NCI-H526 treated with DMSO at 0.1 percent for 48 hours (cell line): ENCODE measurements at places on chromosomes 2 and 18.
A peak's percentile ranks its signal among the peaks of the same experiment; 100 is the strongest.

GRCh38 chr2:197089655-197090054 is 163.1 kb upstream of the PGAP1 start:
- DNase-seq: no peak

- DNase-seq: no peak
Measured at GRCh38 chr2:42868096-42868495, 75.7 kb upstream of the HAAO start.

DNA sequence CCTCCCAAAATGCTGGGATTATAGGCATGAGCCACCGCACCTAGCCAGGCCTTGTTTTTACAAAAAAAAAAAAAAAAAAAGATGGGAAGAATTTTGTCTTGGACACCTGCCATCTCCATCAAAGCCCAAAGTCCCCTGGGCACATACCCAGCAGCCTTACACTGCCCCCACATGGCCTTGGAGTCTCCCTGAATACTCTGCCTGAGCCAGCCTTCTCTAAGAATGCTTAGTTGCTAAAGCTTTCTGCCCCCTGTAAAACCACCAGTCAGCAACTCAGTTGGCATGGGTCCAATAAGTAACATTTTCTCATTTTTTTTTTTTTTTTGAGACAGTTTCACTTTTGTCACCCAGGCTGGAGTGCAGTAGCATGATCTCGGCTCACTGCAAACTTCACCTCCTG is 40.6 kb downstream of the SPC25 start:
- DNase-seq: no peak

GRCh38 chr18:24368749-24369148 is 28.9 kb downstream of the OSBPL1A start:
- no peak for DNase-seq

GRCh38 chr18:42442656-42443055 is 487.6 kb downstream of the PIK3C3 start:
- no peak for DNase-seq

DNA sequence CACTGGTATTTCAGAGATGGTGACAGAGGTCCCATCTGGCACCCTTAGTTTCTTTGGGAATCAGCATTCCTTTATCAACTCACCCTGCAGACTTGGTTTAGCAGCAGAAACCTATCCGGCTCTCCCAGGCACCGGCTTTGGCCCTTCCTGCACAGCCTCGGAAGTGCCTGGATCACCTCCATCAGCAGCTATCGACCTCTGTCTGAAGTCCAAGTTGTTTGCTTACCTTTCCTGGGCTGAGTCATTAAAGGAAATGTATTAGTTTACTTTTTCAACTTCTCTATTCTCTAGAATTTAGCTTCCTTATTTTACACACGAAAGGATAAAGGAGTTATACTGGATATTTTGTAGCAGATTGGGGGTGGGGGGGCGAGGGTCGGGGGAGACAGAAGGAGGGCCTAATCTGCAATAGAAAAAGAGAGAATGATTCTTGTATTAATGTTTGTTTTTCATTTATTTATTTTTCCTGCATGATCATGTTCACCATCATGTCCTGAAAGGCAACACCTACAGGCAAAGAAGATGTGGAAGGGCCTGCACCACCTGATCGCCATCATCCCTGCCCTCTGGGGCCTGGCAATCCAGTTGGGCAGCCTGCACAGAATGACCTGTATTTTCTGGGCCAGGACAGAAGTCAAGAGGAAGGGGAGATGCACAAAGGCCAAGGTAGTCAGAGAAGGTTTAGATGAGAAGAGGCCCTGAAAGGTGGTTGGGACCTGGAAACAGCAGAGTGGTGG is 22.1 kb upstream of the MAT2A start:
- DNase-seq: no peak

- no peak for DNase-seq
Measured at GRCh38 chr2:74505448-74506246, 1.8 kb downstream of the PCGF1 start.

DNA sequence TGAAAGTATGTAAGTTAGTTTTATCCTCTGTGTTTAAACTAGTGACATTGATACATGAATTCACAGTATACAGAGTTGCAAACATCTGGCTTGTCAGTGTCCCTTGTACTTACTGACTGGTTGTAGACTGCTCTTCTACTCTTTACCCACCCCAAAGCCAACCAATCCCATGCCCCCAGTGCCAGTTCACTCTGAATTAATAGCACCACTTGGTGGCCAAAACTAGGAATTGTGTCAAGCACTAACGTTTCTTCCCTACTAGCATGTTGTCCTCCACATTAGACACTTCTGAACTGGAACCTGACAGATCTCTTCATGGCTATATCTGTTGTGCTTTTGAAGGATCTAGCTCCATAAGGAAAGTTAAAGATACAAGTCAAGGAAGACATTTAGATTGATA is 27.2 kb upstream of the OTX1 start:
- peak; percentile 15 for DNase-seq

- no peak for DNase-seq
Measured at GRCh38 chr2:232457121-232458011, 1.4 kb downstream of the ALPI start.

- DNase-seq: no peak
Measured at GRCh38 chr18:35611518-35611917, 30.0 kb downstream of the GALNT1 start.

- DNase-seq: no peak
Measured at GRCh38 chr2:26299471-26300101, 46.4 kb upstream of the SELENOI start.

DNA sequence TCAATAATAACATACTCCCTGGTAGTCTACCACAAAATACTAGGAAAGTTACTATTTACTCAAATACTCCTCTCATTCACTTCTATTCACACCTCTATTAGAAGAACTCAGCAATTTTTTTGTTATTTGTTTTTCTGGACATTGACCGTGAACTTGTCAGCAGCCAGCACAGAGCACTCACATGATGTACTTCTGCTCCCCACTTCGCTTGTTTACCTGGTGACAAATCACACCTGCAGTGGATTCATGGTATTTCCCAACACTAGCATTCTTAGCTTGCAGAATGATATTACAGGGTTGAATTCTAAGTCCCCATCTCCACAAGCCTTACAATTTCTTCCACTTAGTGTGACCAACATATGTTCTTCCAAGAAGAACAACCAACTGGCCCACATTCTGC is 238.2 kb downstream of the SATB2 start:
- no peak for DNase-seq

DNA sequence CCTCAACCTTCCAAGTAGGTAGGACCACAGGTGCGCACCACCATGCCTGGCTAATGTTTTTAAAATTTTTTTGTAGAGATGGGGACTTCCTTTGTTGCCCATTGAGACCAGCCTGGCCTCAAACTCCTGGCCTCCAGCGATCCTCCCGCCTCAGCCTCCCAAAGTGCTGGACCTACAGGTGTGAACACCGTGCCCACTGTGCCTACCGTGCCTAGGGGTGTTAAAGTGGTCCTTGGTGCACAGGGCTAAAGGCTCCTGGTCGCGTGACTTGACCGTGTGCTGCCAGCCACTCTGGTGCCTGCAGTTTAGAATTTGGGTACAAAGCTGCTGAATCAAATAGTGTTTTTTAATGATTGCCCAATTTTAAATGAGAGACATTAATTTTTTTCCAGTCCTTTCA is 51.0 kb upstream of the KCNG2 start:
- DNase-seq: no peak

GRCh38 chr2:65403529-65403915 is 28.9 kb downstream of the SPRED2 start:
- DNase-seq: no peak

GRCh38 chr18:47882641-47883040 is 47.8 kb downstream of the SMAD2 start:
- DNase-seq: no peak

DNA sequence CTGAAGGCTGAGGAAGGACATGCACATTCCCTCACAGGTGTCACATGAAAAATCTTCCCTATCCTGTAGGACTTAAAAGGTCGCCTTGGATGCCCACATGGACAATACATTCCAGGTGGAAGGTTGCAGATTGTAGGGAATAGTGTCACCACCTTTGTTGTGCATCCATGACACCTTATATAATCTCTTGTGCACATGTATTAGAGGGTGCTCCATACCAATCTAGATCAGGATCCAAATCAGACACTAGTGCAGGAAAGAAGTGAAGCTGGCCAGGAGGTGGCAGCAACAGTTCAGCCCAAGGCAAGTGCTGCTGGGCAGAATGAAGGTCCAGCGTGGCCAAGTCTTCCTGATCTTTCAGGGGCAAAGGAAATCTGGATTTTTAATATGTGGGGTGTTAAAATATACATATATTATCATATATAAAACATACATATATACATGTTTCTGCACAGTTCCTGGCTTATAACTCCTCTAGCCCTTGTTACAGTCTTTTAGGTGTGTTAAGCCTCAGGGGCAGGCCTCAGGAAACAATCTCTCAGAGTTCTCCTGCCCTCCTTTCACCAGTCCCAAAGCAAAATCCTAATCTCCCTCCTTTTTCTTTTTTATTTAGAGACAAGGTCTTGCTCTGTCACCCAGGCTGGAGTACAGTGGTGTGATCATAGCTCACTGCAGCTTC is 16.6 kb downstream of the NIF3L1 start:
- DNase-seq: peak; percentile 33

- no peak for DNase-seq
Measured at GRCh38 chr18:55166260-55166598, 207.0 kb upstream of the CCDC68 start.

- DNase-seq: no peak
Measured at GRCh38 chr2:241801611-241802420, 7.2 kb upstream of the NEU4 start.

GRCh38 chr18:66694852-66695251 is 91.0 kb upstream of the CDH19 start:
- no peak for DNase-seq

DNA sequence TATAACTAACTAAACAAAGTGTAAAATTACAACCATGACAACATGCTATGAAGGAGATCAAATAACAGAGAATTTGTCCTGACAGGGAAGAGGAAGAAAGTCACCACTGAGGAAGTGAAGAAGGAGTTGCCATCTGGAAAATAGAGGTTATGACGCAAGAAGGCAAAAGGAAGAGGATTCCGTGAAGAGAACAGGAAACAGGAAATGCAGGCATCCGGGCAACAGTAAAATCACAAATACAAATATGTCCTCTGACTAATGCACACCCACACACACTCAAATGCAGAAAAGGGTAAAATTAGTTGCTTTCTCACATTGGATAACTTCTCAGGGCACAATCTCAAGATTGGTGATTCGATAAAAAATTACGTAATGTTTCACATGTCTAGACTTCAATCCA is 278.4 kb downstream of the TMX3 start:
- DNase-seq: no peak

DNA sequence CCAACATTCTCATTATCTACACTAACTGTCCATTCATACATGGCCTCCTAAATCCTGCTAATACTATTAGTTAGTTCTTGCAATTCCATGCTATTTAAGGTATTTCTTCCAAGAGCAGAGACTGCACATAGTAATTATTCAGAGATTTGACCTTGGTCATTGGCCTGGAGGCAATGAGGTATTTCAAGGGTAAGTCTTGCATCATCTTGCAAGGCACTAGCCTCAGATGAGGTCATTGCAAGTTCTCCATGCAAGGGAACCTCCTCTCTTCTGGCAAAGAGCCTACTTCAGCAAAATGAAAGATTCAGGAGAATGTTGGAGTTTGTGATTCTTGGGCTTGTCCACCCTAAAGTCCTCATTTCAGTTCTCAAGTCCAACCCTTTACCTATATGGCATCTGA is 48.5 kb upstream of the IKZF2 start:
- DNase-seq: no peak

DNA sequence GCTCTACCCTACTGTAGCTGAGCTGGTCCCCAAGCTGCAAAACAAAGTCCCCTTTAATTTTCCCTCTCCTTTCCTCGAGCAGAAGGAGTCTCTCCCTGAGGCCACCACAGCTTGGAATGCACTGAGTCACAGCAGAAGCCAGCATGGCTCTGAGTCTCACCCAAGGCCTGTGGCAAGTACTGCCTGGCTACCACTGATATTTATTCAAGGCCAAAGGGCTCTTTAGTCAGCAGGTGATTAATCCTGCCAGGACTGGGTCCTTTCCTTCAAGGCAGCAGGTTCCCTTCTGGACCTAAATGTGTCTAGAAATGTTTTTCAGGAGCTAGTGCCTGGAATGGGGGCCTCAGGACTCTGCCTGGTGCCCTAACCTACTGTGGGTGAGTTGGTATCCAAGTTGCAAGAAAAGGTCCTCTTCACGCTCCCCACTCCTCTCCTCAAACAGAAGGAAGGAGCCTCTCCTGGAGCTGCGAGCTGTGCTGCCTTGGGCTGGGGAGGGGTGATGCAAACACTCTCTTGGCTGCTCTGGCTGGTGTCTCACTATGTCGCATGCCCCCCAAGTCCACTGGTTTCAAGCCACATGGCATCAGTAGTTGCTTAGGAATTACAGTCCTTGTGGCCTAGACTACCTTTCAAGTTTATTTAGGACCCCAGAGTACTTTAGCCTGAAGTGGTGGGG is 53.4 kb downstream of the CD28 start:
- no peak for DNase-seq

DNA sequence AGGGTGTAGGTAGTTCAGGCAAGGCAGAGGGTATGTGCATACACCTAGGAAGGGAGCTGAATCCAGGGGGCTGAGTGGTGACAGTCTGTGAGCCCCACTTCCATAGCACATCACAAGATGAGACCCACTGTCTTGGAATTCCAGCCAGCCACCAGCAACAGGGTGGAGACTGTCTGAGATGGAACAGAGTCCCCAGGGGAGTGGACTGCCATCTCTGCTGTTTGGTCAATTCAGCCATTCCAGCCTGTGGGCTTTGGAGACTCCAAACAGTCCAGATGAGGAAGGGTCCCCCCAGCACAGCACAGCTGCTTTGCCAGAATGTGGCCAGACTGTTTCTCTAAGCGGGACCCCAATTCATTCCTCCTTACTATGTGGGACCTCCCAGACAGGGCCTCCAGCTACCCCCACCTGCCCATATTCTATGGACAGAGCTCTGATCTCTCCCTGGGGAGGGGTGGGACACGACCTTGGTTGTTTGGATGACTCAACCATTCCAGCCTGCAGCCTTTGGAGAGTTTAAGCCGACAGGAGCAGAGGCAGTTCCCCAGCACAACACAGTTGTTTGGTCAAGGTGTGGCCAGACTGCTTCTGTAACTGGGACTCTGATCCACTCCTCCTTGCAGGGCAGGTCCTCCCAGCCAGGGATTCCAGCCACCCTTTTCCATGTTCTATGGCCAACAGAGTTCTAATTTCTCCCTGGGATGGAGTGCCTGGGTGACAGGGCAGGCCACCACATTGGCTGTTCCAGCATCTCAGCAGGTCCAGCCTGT is 178.0 kb downstream of the RND3 start:
- DNase-seq: no peak

- no peak for DNase-seq
Measured at GRCh38 chr2:190807886-190808285, 72.7 kb upstream of the GLS start.

- no peak for DNase-seq
Measured at GRCh38 chr18:37294951-37295350, 270.6 kb downstream of the CELF4 start.
